ENCODE measurements at places on chromosomes 5 and 9.
A peak's percentile ranks its signal among the peaks of the same experiment; 100 is the strongest.

DNA sequence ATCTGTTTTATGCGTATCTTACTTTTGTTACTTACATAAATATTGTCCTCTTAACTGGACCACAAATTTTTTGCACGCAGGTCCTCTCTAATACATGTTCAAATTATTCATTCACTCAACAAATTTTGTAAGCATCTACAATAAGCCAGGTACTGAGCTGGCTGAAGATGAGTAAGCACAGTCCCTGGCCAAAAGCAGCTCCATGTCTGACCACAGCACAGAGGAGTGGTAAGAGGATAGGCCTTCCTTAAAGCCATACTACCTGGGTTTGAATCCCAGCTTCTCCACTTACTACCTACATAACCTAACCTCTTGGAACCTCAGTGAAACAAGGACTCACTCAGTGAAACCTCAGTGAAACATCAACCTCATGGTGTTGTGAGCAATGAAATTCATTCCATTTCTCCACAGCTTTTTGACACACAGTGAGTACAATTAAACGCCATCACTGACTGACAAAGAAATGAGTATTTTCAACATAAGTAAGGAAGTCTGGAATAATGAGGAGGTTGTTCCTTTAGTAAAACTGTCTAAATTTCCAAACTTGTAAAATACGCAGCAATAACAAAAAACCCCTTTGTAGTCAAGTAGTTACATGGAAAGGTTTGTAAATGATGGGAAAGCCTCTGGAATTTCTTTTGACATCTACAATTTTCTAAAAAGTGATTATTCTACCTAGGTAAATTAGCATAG, 15.0 kb downstream of the PTAR1 start:
- DNase-seq: no peak

DNA sequence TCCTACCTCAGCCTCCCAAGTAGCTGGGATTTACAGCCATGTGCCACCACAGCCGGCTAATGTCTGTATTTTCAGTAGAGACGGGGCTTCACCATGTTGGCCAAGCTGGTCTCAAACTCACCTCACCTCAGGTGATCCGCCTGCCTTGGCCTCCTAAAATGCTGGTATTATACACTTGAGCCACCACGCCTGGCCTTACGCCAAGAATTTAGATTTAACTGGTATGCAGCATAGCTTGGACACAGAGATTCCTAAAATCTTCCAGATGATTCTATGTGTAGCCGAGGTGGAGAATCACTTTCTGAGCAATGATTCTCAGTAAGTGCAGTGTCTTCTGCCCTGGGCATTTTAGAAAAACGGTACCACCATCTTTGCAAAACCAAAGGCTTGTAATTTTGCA, 74.1 kb downstream of the HABP4 start:
- DNase-seq: no peak

- DNase-seq: no peak
Measured at GRCh38 chr9:133225171-133226011, 16.3 kb upstream of the OBP2B start.

DNA sequence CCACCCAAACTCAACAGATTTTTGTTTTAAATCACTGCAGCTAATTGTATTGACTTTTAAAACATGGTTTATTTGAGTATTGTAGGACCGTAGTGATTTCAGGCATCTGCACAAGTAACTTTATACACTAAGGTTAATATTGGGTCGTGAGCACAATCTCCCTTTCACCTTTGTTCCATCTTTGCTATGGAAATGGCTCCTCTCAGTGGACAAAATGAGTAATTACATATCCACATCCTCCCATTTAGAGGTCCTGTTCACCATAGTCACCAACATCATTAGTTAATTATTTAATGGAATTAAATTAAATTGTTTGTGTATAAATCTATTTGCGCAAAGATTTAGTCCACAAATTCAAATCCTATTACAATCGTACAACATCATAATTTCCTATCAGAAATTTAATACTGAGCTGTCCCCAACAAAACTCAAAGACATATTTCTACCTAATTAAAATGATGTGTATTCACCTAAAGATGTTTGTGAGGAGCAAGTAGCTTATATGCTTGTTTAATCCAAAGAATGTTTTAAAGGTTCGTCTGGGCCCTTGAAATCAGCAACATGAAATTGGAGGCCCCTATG, 173.0 kb upstream of the DAPK1 start:
- DNase-seq: no peak

GRCh38 chr9:33818167-33818846, 1.3 kb downstream of the UBE2R2 start:
- DNase-seq: no peak

- peak; percentile 46 for DNase-seq
Measured at GRCh38 chr9:88388886-88389605, 802 bp downstream of the SPIN1 start.

DNA sequence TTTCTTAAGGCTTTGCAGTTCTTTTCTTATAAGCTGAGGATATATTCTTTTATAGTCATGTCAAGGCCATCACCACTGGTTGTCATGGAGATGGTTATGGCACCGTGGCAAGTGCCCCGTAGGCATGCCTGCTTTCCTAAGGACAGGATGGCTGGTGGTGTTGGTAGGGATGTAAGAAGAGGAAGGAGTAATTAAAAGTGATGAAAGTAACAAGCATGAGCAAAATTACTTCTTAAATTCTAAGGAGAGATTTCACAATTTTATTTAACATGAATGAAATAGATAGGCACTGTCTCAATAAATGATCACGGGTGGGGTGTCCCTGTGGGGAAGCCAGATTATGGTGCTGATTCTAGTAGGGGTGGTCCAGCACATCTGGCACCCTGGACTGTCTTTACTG, 290.2 kb upstream of the KLF4 start:
- no peak for DNase-seq

- no peak for DNase-seq
Measured at GRCh38 chr9:37990404-37991015, 78.5 kb downstream of the SHB start.
